Fibroblast of upper back skin (primary cell): ENCODE measurements at places on chromosomes 2 and 18.

DNA sequence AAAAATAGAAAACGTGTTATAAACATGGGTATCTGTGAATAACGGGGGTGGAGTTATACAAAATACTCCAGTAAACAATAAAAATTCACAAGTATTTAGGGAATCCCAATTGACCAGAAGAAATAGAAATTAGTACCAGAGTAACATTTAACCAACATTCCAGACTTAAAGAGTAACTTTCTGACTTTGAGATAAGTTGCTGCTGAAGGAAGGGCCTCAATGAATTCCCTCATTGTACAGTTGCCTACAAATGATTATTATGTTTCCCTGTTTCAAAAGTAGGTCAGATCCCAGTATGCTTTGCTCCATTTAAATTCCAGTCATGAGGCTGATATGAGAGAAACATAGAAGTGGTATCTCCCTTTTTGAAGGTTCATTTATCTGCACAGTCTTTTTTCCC is 88.3 kb upstream of the KCNH7 start:
- peak; percentile 62 for DNase-seq

- peak; percentile 88 for DNase-seq
Observed at GRCh38 chr2:45964223-45964841, 312.9 kb downstream of the PRKCE start.

DNA sequence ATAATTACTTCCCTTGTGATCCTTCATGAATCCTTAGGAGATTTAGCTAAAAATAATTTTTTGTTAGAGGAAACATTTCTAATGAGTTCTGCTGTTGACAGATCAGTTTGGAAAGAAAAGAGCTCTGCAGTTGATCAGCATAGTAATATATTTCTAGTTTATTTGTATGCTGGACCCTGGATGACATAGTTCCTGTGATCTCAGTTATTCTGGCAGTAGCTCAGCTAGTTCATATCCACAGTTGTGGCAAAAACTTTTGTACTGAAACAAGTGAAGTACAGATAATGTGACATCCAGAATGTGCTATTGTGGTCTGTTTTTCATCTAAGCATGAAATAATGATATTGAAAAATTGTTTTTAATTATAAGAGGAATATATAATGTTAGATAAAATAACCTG is 33.7 kb downstream of the ABI2 start:
- no peak for DNase-seq

- DNase-seq = no peak
Observed at GRCh38 chr2:72713857-72714256, 112.0 kb downstream of the EXOC6B start.

DNA sequence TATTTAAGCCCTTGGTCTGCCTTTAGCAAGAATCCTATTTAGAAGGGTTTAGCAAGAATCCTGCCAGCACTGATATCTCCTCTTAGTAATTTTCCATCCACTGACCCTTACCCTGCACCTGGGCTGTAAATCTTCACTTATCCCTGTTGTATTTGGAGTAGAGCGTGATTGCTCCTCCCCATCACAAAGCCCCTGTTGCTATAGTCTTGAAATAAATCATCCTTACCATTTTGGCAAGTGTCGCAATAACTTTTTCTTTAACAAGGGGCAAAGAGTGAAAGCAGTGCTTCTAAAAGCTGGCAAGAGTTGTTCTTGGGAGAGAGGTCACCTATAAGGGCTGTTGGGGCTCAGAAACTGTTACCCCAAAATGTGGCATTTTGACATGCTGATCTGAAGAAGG is 3.7 kb upstream of the SCTR start:
- DNase-seq = no peak

DNA sequence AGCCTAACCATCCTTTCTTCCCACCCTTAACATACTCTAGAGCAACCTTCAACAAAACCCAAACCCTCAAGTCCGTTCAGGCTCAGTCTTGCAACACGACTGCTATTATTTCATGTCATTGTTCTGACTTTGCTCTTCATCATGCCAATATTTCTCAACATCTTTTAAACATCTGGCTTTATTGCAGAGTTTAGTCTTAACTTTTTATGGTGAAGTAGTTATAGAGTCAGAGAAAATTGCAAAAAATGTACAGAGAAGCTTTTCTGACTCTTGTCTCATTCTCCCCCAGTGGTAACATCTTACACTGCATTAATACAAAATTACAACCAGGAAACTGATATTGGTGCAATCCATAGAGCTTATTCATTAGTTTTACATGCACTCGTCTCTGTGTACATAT is 3.9 kb downstream of the MARCO start:
- no peak for DNase-seq

GRCh38 chr2:155653176-155653575 is 679.3 kb downstream of the NR4A2 start:
- DNase-seq = no peak

DNA sequence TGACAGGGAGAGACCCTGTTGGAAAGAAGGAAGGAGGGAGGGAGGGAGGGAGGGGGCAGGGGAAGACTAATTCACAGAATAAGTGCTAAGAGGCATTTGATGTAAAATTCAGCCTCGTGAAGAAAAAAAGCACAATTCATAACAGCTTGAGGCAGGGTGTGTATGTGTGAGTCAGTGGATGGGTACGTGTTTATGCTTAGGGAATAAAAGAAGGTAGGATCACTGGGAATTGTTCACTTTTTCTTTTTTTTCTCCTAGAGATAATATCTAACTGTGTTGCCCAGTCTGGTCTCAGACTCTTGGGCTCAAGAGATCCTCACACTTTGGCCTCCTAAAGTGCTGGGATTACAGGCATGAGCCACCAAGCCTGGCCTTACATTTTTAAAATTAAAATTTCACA is 39.2 kb downstream of the WDR33 start:
- DNase-seq = peak; percentile 35

GRCh38 chr2:54059504-54059903 is 55.9 kb upstream of the ACYP2 start:
- DNase-seq = no peak

DNA sequence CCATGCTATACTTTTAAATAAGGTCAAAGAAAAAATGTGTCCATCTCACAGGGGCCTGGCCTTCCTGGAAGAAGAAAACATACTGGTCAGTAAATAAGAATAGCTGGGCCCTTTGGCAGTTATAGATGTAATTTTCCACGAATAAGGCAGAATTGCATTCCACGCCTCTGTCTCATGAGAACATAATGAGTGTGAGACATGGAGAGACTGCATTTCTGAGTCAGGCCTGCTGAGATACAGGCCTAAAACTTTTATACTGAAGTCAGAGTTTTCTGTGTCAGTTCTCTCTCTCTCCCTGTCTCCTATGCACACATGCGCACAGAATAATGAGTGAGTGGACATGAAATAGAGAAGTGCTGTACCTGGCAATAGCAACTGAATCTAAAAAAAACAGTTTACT is 20.4 kb upstream of the IL1R1 start:
- peak; percentile 94 for DNase-seq

- peak; percentile 63 for DNase-seq
Observed at GRCh38 chr2:119198240-119198840, 25.3 kb upstream of the STEAP3 start.

DNA sequence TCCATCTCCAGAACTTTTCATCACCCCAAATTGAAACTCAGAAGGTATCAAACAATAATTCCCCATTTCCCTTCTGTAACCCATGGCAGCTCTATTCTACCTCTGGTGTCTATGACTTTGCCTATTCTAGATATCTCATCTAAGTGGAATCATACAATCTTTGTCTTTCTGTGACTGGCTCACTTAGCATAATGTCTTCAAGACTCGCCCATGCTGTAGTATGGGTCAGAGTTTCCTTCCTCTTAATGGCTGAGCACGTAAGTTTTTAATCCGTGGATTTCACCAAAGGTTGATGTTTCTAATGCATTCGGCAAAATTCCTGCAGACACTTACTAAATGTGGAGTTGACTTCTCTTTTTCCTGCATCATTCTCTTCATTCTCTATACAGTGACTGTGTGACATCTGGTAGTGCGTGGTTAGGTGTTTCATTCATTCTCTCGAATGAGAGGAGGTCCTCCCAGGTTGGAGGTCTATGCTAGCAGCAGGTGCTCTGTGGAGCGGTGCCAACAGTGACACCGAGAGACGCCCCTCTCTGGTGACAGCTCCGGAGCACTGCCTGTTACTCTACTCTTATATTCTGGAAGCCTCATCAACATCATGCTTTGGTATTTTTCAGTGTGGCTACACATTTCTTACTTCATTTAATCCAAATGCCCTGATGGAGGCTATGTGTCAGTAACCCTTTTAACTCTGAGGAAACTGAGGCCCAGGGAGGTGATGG is 50.1 kb downstream of the ATOH8 start:
- DNase-seq = no peak

DNA sequence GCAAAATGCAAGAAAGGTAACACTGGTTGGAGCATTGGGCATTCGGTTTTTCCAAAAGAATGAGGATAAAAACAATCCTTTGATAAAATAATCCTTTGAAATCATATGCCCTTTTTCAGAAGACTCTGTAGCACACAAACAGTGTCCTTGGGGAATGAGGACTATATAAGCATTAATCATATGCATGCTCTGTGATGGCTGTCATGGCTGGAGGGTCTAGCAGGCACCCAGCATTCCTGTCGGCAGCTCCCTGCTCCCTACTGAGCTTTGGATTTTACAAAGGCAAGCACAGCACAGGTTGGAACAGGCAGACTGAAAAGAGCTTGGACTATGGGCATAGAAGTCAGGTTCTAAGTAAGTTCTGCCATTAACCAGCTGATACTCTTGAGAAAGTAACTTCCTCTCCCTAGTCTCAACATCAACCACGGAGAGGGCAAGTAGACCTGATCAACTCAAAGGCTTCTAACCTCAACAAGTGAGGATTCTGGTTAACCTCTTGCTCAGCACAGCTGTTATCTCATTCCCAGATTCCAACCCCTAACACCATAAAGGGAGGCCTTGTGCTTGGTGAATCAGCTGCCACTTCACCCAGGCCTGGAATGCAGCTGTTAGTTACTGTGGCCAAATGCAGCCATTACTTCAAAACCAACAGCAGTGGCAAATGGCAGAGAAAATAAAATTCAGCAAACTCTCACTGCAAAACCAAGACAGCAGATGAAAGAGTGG is 29.5 kb downstream of the GALNT14 start:
- no peak for DNase-seq

GRCh38 chr18:48749768-48750167 is 201.0 kb downstream of the SMAD7 start:
- peak; percentile 87 for DNase-seq

DNA sequence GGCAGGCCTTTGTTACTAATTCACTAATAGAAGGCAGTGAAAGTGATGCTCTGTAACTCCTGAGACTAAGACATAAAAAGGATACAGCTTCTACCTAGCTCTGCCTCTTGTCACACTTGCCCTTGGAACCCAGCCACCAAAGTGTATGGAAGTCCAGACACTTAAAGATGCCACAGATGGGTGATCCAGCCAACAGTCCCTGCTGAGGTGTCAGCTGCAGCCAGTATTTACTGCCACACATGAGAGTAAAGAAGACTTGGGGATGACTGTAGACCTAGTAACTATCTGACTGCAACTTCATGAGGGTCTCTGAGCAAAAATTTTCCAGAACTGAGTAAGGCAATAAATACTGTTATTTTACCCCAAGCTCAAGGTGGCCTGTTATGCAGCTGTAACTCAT is 8.8 kb downstream of the IMMT start:
- DNase-seq = no peak

GRCh38 chr18:75502286-75502685 is 74.8 kb upstream of the SMIM21 start:
- no peak for DNase-seq

- peak; percentile 83 for DNase-seq
Observed at GRCh38 chr2:178282075-178282815, 87.9 kb downstream of the OSBPL6 start.

- DNase-seq = no peak
Observed at GRCh38 chr2:226999661-227000060, 163.8 kb downstream of the RHBDD1 start.

- peak; percentile 73 for DNase-seq
Observed at GRCh38 chr2:231883468-231883881, 42.7 kb downstream of the NPPC start.

GRCh38 chr18:48166336-48166875 is 235.9 kb upstream of the SMAD2 start:
- no peak for DNase-seq

DNA sequence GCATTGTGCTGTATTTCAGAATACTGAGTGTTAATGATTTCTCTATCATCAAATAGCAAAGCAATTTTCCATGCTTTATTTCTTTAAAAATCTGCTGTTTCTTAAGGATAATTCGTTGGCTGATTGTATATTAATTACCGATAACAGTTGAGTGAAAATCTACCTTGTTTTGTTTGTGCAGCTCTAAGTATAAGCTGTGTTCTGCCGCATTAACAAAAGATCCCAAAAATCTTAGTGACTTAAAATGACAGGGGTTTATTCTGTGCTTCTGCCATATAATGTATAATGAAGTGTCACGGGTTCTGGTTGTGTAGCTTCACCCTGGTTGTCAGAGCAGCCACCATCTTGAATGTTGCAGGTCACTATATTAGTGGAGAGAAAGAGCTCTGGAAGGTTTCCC is 196.1 kb downstream of the ACTR3 start:
- DNase-seq = no peak

DNA sequence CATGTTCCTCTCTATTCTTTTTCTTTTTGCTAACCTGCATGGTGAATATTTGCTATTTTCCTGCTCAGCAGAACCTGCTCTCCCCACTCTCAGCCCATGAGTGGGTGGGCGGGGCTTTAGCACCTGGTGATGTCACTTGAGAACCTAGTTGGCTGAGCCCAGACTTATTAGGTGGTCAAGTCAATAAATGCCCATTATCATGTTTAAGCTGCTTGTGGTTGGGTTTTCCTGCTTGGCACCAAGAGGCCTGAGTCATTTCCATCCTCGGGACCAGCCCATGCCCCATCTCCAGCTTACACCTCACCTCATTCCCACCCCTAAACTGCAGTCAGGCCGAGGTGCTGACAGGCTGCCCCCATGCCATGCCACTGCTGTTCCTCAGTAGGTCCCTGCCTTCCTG is 226.6 kb downstream of the ANKRD30B start:
- DNase-seq = no peak
